ENCODE measurements at places on chromosomes 4 and X.

DNA sequence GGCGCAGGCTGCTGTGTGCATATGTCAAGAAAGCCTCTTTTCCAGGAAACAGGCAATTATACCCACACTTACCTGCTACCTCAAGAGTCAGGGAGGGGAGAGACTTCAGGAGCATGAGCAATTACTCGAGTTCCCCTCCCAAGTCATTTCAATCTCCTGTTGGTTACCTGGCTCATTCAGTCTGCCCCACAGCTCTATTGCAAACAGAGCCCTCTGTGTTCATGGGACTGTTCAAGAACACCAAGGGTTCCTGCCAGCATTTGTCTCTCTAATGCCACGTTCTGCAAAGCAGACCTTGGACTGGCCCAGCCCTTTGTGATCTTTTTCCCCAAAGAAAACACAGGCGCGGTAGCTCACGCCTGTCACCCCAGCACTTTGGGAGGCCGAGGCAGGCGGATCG, 274.6 kb downstream of the DHRSX start:
- DNase-seq, result no peak

DNA sequence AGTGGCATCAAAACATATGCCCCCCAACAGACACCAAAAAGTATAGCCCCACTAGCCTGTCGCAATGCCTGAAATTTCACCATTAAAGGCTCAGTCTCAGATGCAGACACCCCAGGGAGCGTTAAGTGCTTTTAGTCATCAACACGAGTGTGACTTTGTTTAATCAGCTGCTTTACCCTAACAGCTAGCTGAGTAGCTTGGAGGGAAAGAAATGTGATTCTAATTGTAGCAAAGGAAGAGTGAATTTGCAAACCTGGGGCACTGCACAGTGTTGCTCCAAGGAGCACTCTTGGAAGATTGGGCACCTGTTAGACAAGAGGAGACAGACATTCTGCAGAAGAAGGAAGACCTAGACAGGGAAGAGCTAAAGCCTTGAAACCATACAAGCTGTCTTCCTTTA, 145.1 kb downstream of the BEND2 start:
- no peak for DNase-seq

DNA sequence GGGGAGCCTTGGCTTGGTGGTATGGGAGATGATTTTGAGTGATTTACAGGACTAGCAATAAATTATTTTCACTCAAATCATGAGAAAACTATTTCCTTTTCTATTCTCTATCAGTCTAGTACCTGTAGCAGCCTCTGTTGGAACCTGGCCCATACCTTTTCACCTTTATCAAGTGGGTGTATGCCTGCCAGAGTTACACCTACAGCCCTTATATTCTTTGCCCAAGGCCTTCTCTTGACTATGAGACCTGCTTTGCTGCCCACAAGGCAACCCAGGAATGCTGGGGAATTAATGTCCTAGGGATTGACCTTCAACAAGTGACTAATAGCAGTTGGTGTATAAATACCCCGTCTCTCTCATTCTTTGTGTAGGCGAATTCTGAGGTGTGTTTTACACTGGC, 20.0 kb upstream of the LEF1 start:
- no peak for DNase-seq

DNA sequence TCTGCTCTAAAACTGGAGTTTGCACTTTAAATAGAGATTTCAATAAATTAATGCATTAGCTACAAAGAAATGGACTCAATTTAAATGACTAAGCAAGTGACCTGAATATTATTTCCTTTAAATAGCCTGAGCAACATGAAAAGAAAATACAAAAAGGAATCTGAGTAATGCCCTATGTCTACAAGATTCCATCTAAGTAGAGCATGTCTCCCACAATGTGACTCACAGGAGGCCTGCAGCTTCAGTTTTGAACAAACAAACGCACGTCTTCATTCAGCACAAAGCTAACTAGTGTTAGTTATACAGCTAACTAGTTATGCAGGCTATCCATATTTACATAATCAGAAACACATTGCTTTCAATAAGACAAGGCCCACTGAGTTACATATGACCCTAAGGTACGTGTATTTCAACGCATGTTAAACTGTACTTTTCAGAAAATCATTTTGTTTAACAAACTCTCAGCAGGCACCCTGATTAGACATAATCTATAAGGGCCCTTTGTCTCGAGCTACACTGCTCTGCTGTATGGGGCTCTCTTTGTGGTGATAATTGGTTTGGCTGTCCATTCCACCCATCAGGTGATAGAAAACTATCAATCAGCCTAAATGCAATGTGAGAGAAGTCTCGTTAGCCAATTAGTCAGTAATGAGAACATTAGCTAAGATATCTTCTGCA, 116.5 kb downstream of the MAML3 start:
- peak; percentile 88 for DNase-seq

DNA sequence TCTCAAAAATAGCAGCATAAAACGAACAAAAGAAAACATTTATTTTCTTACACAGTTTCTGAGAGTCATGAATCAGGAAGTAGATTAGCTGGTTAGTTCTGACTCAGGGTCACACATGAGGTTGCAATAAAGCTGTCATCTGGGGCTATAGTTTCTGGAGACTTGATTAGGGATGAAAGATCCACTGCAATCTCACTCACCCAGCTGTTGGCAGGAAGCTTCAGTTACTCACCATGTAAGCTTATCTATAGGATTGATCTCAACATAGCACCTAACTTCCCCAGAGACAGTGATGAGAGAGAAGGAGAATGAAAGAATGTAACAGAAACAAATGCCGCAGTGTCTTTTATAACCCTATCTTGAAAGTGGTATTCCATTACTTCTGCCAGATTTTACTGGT, 435.5 kb downstream of the GABRG1 start:
- no peak for DNase-seq

DNA sequence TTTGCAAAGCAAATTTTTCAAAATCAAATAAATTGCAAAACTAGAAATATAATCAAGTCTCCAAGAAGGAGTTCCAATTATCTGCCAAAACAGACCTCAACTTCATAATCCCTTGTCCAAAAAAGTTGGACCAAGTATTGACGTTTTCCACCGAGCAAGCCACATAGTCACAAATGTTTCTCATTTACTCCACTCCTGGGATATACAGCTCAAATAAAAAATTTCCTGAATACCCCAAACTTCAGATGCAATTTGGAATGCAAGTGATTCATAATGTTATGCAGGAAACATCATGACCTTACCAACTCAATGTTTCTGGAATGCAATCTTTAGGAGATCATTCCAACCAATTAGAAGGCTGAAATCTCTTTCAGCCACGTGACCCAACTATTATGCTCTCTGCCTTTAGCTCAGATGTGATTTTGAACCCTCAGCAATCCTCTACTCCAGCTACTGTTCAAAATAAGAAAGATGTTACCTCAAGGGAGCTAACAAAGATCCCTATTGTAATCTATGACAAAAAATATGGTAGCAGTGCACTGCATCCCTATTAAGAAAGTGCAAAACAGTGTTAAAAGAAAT, 72.4 kb downstream of the PRDM5 start:
- DNase-seq, result peak; percentile 89

DNA sequence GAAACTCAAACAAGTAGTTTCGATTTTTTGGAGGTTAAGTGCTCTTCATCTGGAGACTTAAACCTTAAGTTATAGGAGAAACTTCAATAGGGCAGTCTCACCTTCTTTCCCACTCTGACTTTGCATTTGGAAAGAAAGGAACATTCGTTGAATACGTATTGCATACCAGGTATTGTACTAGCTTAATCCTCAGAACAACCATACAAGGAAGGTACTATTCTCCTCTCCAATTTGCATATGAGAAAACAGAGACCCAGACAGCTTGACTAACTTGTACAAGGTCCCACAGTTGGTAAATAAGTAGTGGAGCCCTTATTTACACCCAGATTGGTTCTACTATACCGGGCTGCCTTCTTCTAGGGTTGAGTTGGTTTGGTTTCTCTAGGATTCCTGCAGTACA, 32.6 kb downstream of the AMOT start:
- DNase-seq, result no peak

GRCh38 chr4:78689700-78690323, 86.3 kb upstream of the BMP2K start:
- no peak for DNase-seq

DNA sequence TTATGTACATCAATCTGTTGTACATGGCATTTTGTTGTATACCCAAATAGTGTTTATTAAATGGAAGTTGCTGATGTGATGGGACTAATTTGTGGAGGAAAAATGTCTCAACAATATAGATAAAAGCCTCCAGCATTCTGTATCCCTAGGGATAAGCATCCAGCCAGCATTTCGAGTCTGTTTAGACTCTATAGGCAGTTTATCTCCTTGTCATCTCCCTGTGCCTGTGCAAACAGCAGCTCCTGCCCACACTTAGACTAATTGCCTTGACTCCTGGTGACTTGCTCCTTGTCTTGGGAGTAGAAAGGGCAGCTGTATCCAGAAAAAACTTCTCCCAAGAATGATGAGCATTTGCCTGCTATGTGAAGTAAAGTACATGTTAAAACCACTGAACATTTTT, 83.8 kb downstream of the DOCK11 start:
- no peak for DNase-seq

DNA sequence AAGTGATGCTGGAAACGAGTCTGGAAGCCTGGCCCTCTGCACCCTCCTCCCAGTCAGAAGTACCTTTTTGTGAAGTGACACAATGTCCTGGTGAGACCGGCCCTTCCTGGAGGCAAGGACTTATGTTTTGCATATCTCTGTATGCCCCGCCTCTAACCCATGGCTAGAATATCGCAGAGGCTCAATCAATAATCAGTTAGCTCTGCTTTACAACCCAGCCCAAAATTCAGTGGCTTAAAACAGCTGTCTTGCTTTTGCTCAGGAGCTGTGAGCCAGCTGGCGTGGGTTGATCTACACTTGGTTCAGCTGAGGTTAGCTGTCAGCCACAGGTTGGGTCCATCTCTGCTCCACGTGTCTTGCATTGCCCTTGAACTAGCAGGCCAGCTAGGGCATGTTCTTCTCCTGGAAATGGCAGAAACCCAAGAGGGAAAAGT, 98.8 kb upstream of the METTL14 start:
- DNase-seq, result peak; percentile 4

DNA sequence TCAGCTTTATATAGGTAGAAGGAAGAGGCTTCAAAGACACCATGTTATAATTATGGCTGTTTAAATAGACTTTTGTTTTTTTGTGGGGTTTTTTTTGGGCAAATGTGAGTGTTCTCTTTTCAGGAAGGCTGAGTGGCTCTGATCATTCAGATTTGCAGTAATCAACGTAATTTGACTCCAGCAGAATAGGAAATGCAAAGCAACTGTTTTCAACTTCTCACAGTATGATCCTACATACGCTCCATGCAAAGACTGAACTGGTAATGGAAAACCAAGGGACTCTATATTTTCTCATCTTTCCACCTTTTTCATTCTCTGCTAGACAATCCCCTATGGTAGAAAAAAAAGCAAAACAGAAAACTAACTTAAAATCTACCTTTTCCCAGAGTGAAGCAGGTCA, 10.8 kb downstream of the ADH1B start:
- no peak for DNase-seq

DNA sequence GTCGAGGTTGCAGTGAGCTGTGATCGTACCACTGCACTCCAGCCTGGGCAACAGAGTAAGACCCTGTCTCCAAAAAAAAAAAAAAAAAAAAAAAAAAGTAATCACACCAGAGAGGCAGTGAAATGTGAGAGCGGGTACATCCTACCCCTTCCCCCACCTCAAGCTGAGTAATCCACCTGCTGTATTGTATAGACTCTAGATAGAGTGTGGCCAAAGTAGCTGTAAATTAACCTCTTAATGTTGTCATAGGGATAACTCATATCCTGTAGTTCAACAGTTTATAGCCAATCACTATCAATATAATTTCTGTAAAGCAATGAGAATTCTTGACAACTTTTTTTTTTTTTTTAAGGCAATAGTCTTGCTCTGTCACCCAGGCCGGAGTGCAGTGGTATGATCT, 30.8 kb downstream of the TNIP2 start:
- DNase-seq, result no peak

GRCh38 chr4:2537011-2537830, 774 bp downstream of the FAM193A start:
- peak; percentile 42 for DNase-seq

- peak; percentile 58 for DNase-seq
These were observed 40.6 kb downstream of the HADH start for GRCh38 chr4:108030332-108030731.

DNA sequence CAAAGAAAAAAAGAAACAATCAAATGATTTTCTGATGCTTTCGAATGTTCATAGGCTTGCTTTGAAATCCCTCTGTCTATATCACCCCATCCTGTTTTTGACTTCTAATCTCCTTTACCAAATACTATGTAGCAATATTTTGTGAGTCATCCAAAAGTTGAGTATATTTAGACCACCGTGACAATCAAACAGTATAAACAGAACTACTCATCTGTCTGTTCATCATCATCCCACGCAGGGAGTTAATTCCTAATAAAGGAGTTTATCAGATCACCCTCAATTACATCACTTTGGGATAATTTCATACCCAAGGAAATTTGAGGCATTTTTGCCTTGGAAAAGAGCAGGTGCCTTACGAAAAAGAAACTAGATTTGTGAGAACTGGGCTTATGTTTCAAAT, 212.9 kb downstream of the CBR4 start:
- DNase-seq, result peak; percentile 82

- DNase-seq, result peak; percentile 88
These were observed 377.2 kb upstream of the ANXA10 start for GRCh38 chr4:167715176-167715575.
